ENCODE measurements at places on chromosomes 5 and 9. TPM values are rescaled to one million over a fixed set of nuclear protein-coding genes. Genes with fewer than 3 reads are reported as not detected.

- DNase-seq, result no peak
Observed at GRCh38 chr5:138503487-138504270, 38.4 kb downstream of the EGR1 start.

- no peak for DNase-seq
Observed at GRCh38 chr5:21802869-21803490, 1050.2 kb downstream of the CDH12 start.

- no peak for DNase-seq
Observed at GRCh38 chr5:131245312-131245711, 18.5 kb upstream of the CDC42SE2 start.

- no peak for DNase-seq
Observed at GRCh38 chr9:35661756-35662350, 3.1 kb downstream of the ARHGEF39 start.

DNA sequence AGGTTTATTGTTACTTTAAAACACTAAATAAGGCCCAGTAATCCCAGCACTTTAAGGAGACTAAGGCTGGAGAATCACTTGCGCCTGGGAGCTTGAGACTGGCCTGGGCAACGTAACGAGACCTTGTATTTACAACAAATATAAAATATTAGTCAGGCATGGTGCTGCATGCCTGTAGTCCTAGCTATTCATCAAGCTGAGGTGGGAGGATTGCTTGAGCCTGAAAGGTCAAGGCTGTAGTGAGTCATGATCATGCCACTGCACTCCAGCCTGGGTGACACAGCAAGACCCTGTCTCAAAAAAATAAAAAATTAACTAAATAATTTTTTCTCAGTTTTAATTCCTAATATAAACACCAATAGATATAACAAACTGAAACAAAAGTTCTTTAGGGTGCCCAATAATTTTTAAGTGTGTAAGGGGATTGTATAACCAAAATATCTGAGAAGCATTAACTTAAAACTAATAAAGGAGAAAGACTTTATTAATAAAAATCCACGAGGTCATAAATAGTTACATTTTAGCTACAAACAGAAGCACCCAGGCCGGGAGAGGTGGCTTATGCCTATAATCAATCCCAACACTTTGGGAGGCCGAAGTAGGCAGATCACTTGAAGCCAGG lies 32.7 kb downstream of the FAM13B start:
- no peak for DNase-seq

DNA sequence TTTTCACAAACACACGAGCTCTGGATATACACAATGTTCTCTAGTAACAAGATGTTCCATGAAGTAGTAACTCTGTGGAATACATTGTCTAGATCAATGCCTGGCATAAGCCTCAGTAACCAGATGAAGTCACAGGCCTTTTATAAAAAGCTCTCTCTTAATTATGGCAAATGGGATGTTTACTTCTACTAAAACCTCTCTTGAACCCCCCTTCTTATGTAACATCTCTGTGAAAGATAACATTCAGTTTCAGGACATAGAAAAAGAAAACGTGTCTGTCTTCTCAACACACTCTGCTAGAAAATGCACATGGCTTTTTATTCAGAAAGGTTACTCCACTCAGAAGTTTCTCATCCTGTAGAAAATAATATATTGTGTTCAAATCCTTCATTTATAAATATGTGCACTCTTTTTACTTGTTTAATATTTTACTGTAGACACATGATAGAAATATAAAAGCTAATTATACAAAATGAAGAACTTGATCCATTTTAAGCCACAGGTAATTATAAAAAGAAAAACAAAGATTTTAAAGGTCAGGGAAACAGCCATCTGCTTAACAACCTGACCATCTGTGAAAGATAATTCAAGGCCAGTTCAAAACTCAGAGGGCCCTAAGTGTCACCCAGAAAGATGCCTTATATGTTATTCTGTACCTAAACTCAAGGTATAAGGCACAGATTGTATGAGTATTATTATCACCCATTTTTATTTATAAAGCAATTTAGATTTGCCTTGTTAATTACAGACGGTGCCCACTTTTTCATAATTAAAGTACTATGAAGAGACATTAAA lies 812.0 kb downstream of the CDH18 start:
- DNase-seq, result no peak

GRCh38 chr5:157540707-157541446 lies 34.7 kb downstream of the ADAM19 start:
- no peak for DNase-seq

DNA sequence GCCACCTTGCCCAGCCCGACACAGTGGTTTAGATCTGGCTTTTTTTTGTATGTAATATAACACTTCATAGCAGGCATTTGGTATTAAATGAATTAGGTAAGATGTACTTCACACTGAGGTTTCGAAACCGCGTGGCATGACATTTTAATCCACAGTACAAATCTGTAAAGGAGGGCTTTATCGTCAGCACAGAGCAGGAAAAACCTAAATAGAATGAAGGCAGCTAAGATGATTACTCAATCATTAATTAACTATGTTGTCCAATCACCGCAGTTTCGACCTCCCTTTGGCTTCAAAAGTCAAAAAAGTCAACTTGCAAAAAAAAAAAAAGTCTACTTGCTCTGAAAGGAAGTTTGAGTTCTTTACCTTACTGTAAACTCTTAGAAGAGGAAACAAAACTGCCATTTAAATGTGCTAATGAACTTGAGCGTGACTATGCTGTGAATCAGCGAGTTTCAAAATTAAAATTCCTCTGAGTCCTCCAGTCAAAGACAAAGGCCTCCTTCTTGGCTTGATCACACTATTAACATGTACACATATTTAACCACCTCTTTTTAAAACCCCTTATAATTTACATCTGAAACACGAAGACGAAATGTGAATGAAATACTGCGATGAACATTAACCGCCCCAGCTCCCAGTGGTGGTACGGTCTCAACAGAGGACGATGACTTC lies 698 bp upstream of the SEC24A start:
- DNase-seq, result no peak

DNA sequence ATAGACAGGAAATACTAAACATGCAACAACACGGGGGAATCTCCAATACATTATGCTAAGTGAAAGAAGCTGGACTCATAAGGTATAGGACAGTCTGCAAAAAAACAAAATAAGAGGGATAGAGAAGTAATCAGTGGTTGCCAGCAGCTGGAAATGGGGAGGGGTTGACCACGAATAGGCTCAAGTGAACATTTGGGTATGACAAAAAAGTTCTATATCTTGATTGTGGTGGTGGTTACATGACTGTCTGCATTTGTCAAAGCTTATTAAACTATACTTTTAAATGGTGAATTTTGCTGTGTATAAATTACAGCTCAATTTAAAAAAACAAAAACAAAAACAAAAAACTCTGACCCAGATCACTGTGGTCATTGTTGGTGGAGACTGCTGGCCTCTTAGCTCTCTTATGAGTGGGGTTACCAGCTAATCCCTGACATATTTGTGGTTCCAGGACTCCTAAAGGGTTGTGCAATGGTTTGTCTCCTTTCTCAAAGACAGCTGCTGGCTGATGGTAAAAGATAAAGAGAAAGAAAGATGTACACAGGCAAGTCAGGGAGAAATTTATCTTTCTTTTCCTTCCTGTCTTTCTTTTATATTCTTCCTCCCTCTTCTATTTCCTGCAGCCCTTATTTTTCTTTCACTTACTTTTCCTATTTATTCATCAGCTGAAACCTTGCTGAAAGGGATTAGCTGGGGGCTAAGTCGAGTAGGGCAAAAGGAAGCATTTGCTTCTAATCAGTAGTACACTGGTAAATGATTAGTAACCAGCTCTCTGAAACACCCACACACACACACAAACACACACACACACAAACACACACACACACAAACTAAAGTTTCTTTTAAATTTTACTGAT lies 42.6 kb upstream of the APC start:
- no peak for DNase-seq

DNA sequence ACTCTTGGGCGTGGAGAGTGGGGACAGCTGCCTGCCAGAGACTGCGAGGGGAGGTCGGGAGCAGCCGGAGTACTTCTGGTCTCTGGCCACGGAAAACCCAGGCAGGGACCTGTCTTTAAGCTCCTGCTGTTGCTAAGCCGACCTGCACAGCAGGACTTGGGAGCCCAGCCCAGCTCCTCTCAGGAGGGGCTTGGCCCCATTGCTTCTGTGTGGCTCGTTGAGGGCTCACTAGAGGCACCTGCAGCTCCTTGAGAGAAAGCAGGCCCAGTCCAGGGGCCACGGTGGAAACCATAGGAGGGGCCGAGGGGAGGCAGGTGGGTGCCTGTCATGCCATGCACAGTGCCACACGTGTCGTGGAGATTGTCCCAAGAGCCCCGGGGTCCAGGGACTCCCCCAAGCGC lies 3.3 kb upstream of the LCN2 start:
- DNase-seq, result no peak

DNA sequence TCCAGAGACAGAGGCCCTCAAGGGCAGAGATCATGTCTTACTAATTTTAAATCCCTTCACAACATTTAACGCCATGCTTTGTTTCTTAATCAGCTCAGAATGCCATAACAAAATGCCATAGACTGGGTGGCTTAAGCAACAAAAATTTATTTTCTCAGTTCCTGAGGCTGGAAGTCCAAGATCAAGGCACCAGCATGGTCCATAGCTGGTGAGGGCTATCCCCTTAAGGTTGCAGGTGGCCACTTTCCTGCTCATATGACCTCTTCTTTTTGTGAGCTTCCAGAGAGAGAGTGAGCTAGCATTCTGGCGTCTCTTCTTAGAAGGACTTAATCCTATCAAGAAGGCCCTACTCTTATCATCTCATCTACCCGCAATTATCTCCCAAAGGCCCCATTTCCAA lies 470.3 kb downstream of the ZNF608 start:
- DNase-seq, result no peak

GRCh38 chr5:2719332-2719731 lies 32.1 kb downstream of the IRX2 start:
- no peak for DNase-seq

DNA sequence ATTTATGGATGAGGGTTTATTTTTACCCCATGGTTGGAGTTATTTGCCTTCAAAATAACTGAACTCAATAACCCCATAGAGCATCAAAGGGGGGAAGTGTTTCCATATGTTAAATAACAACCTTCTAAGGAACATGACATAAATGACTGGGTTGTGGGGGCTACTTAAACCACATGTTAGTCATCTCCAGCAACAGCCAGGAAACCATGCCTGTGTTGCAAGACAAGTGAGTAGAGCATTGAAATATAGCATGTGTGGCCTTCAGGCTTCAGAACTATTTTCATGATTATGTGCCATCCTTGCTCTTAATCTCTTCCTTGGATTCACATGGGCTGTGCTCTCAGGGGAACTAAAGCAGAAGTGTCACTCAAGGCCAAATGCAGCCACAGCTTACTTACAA lies 431.2 kb downstream of the AGTPBP1 start:
- no peak for DNase-seq

DNA sequence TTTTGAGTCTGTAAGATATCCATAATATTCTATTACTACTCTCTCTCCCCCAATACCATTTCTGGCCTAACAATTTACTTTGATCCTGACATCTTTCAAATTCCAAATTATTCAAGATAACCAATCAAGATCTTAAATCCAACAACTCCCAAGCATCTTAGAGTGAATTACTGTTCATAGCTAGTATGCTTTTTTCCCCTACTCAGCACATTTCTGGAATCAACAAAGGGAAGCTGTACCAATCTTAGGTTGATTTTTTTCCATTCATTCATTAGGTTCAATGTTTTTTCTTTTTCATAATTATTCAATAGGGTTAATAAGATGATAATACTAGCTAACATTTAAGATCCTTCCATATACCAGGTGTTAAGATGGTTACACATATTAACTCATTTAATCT lies 50.3 kb upstream of the MTMR12 start:
- no peak for DNase-seq

DNA sequence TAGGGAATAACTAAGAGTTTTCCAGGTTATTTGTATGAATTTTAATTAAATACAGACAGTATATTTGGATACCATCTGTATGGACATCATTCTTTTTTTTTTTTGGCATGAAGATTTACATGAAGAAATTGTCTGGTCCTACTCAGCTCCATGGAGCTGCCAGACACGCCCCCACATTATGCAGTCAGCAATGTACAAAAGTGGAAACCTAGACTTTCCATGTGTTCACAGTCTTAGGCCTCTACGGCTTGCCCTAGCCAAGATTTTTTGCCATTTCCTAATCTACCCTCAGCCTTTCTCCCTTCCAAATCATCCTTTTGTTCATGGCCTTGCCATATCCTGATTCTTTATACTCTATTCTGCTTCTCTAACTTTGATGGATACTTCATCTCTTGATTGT lies 207.1 kb downstream of the SGCD start:
- no peak for DNase-seq

Gene CCDC69
- total RNA-seq, result 47.4 TPM

Gene PCDHGC4
- total RNA-seq, result 2.6 TPM

Gene SLC36A3
- total RNA-seq, result not detected

Gene GARIN3
- total RNA-seq, result not detected

Gene SLC2A6
- 2.0 TPM for total RNA-seq

Gene GOLGA1
- total RNA-seq, result 21.1 TPM

Gene RANBP17
- 13.4 TPM for total RNA-seq

Gene FREM1
- 12.2 TPM for total RNA-seq

Gene PCDHB4
- total RNA-seq, result 7.7 TPM

Gene C5orf46
- total RNA-seq, result not detected

Gene LMBRD2
- 13.1 TPM for total RNA-seq

Gene SLC6A3
- total RNA-seq, result 0.32 TPM

Gene SCGB3A2
- not detected for total RNA-seq

Data from breast epithelium (tissue), 4 donors.